ENCODE measurements at places on chromosomes 6 and 20.

GRCh38 chr20:24665196-24665595, 195.8 kb downstream of the SYNDIG1 start:
- no peak for DNase-seq

GRCh38 chr6:85323435-85324040, 126.3 kb upstream of the NT5E start:
- peak; percentile 75 for DNase-seq

DNA sequence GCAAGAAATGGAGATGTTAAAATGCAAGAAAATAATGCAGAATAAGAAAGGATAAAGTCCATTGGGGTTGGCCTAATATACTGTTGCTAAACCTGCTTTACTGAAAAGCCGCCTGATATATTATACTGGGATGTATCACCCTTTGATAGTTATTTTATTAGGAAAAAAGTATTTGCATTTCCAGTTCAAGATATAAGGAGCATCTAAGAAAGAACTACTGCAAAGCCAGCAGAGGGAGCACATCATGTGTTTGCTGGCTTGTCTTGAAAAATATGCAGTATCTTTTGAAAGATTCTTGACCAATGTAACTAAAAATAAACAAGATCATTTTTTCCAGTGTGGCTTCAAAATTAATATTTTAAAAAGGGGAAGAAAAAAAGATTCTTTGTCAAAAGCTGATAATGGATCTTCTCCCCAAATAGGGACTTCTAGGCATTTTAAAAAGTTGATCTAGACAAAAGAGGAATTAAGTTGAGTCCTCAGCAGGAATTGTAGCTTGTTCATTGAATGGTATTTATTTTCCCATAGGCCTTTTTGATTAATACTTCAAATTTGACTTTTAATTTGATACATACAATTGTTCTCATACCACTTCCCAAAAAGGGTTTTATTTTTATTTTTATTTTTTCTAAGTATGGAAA, 214.9 kb downstream of the ZFAND3 start:
- no peak for DNase-seq

DNA sequence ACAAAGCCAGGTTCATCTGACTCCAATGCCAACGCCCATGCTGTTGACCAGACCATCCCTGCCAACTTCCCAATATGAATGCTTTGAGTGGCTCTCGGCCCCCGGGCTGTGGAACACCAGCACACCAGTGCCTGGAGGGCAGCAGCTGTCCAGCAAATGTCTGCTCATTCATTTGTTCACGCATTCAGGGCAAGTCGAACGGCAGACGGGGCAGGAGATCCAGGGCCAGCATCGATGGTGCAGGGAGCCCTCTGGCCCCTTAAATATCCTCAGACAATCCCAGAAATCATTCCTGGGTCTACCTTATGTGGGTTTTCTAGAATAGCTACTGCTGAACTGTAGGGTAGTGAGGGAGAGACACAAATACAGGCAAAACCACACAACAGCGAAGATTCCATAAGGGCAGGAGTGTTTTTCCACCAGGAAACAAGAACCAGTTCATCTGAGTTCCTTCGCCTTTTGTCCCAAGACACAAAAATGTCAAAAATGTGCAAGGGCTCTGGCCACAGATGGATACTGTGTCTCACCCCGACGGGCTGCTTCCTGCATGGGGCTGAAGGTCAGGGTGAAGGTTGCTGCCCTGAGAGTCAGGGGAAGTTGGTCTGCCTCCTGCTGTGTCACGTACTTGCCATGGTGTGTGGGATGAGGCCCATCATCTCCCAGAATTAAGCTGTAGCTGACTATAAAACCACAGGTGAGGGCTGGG, 15.5 kb downstream of the RIPOR3 start:
- no peak for DNase-seq

GRCh38 chr6:139060332-139060731, 31.8 kb downstream of the ABRACL start:
- DNase-seq = no peak

DNA sequence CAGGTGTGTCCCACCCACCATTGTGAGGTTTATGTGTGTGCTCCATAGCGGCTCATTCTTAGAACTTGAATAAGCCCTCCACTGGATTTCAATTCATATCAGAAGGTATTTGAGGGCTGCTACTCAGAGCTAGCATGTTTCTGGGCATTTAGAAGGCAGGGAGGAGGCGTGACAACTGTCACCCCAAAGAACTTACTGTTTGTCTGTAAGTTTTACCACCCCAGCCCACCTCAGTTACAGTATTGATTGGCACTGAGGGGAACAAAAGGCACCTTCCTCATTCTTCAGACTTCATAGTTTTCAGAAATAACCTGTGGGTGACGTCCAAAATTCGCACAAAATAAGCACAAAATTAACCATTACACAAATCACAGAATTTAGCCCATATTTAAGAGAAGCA, 81.7 kb downstream of the KHDC1L start:
- no peak for DNase-seq

GRCh38 chr6:157537556-157537955, 156.6 kb downstream of the ZDHHC14 start:
- DNase-seq = no peak

GRCh38 chr6:151911401-151911800, 103.9 kb downstream of the ESR1 start:
- DNase-seq = no peak

GRCh38 chr6:36063318-36064060, 35.9 kb downstream of the MAPK14 start:
- DNase-seq = no peak

- no peak for DNase-seq
These were observed 94.7 kb downstream of the SMOC2 start for GRCh38 chr6:168535711-168536110.

DNA sequence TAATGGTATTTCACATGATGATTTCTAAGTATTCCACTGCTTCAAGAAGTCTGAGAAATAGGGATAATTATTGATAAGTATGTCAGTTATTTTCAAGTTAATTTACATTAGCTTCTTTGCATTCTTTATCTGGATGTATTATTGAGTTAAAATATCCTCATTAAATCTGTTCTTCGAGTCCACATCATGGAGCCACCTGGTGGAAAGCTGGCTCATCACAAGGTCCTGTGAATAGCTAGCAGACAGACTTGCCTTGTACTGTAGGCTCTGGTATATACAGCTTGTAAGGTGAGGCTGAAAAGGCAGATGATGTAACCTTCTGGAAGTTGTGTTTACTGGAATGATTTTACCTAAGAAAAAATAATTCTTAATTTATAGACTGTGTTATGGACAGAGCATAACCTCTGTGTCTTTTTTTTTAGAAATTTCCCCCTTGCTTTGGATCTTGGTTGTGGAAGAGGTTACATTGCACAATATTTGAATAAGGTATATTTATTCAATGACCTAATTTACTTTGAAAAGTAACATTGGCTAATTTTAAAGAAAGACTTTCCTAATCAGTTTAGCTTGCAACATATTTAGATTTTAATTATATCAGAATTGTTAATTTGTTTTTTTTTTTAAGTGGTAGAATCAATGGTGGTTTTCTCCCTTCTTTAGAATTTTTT, 3.5 kb downstream of the NDUFAF5 start:
- DNase-seq = no peak

DNA sequence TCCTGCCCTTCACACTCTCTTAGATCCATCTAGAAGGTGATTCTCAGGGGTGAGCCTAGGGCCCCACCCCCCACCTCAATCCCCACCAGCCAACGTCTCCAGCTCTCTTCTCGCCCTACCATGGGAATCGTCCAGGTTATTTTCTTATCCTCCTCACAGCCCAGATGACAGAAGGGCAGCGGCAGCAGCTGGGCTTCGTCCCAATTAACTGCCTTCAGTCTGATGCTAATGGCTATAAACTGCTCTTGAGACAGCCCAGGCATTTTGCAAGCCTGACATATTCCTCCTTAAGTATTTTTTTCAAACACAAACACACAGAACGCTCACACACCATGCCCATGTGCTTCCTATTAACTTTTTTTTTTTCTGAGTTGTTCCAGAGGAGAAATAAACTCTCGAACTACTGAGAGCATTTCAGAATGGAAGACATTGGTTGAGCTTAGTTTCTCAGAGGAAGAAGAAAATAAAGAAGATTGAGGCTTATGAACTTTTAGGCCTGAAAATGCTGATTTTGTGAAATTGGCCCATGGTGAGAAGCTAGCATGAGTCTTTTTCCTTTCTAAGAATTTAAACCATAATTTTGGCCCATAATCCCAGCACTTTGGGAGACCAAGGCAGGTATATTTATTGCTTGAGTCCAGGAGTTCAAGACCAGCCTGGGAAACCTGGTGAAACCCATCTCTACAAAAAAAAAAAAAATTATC, 124.6 kb downstream of the EYA2 start:
- DNase-seq = no peak

DNA sequence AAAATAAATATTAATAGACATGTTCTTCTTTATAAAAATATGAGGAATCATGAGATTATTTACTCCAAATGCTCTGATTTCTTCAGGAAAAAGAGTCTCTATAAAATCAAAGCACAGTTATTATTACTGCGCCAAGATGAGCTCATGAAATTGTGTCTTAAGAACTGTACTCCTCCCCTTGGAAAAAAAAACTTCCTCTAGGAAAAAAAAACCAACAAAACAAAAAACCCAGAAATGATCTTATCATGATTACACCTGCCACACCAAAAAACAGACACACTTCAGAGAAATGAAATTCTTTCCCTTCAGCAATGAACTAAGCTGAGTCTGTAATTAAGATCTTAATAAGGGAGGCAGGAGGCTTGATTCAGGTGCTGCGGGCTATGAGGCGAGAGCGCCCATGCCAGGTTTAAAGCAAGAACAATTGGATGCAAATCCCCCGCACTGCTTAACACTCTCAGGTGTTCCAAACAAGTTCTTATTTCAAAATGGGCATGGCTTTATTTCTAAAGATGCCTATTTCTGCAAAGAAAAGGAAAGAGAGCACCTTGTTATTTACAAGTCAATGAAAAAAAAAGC, 9.1 kb downstream of the NEDD9 start:
- DNase-seq = no peak

DNA sequence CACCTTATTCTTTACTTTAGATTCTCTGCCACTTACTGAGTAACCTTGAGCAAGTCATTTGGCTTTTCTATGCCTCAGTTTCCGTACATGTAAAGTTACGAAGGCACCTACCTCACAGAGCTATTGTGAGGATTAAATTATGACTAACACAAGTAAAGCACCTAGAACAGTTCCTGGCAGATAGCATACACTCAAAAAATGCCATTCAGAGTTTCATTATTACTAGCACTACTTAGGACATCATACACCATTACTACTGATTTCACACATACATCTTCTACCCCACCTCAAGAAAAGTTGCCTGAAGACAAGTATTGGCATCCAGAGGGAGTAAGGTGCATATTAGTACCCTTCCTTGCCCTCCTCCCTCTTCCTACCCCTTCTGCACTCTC, 107.8 kb downstream of the OGFRL1 start:
- no peak for DNase-seq

DNA sequence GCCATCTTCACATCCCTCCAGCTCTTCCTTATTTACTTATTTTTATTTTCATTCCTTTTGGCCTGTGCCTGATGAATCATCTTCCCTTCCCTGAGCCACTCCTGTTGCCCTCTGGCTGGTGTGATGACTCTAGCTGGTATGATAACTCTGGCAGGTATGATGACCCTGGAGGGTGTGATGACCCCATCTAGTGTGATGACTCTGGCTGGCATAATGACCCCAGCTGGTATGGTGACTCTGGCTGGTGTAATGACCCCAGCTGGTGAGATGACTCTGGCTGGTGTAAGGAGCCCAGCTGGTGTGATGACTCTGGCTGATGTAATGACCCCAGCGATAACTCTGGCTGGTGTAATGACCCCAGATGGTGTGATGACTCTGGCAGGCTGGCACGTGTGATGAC, 426.8 kb downstream of the QKI start:
- no peak for DNase-seq

GRCh38 chr6:57432919-57433684, 115.7 kb downstream of the PRIM2 start:
- no peak for DNase-seq
